Heart right ventricle (tissue), 16 donors: ENCODE measurements at places on chromosomes 6 and 20.

DNA sequence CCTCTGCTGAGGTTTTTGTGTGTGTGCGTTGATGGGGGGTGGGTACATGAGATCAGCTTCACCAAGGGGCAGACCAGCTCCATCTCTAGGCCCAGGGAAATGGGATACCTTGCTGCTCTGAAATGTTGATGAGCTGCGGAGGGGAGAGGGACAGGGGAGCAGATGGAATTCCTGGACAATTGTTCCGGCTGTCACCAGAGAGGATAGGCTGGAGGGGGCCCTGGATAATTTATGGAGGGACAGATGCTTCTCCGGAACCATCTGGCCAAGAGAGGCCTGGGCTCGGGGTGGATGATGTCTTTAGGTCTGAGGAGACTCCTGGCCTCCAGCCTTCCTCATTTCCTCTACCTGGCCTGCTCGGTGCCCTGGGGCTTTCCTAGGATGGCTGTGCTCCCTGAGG is 1.9 kb upstream of the TJAP1 start:
- no peak for DNase-seq

GRCh38 chr6:167129562-167129961 is 6.7 kb downstream of the CCR6 start:
- DNase-seq, result no peak

- no peak for DNase-seq
Measured at GRCh38 chr20:50281831-50282591, 91.4 kb downstream of the CEBPB start.

DNA sequence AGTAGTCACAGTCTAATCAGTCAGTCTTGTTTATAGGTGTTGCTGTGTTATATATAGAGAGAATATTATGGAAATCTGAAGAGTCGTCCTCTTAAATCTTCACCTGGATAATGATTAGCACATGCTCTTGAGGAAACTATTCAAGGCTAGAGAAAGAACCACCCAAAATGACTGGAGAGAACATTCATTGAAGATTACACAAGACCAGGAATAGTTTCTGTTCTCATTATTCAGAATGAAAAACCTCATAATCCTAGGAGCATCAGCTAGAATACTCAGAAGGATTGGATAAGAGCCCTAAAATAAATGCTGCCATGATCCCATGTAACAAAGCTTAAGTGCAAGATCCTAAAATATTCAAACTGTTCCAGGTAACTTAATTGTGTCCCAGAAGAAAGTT is 278.2 kb upstream of the PREP start:
- no peak for DNase-seq

DNA sequence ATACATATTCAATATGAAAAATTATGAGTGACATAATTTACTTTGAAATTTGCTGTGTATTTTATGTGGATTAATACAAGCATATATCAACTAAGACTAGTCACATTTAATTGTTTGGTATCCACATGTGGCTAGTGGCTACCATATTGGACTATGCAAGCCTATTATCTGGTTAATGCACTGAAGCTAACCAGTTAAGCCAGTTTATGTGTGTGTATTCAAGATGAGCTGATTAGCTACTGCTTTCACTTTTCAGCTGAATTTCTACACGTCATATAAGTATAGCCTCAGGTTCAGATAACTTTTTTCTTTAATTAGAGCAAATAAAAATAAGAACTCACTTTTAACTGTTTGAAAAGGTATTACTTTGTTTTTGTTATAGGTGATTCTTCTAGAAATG is 903.7 kb downstream of the TFAP2A start:
- DNase-seq, result no peak

GRCh38 chr20:16107172-16107870 is 465.9 kb downstream of the KIF16B start:
- no peak for DNase-seq

DNA sequence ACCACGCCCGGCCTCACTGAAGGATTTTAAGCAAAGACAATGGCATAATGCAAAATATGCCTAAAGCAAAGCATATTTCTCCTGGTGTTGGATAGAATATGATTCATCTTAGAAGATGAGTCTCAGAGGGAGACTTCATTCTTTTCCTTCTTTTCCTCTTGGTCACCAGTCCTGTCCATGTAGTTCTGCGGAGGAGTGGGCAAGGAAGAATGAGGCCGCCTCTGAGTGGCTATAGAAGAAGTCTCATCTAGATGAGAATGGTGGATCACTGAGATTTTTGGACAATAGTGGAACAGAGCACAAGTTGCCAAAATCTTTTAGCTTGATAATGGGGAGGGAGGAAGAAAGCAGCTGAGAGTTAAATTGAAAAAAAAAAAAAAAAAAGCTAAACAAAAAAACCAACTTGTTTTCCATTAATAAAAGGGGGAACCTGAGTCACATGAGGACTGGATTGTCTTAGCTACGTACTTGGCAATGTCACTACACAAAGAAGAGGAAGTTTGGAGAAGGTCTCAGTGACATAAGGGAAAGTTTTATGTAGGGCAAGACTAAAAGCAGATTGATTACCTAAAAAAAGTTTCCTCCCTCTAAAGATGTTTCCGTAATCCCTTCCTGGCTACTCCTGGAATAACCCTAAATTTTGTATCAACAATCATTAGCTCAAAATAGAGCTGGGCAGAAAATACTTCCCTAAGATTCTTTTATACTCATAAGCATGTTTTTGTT is 6.0 kb downstream of the CD83 start:
- no peak for DNase-seq

DNA sequence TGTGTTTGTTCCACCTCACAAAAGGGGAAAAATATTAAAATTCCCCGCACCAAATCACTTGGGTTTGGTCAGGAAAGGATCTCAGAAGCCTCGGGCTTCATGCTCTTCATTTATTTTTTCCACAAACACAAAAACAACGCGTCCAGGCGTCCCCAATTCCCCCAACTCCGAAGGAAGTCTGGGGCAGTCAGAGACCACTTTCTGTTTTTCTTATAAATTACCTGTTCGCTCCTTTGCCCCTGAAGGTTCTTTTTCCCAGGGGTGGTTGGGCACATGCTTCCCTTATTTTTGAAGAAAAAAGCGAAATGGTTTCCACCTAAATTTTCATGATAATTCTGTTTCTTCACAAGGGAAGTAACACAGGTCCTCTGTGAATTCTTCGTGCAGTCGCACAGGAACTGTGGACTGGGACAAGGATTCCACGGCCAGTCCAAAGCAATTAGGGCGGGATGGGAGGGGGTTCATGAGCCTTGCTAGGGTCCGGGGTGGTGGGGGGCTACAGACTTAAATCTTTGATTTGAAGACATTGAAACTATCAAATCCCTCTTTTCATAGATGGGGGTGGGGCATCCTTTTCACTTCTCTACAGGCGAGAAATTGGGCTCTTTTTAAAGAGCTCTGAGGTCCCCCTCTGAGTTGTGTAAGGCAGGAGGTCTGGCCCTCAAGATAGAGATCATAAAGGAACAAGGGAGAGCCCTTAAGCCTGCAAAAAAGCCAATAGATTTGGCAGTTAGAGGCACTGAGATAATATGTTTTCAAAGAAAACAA is 30.5 kb upstream of the HFE start:
- no peak for DNase-seq

GRCh38 chr20:63249891-63250290 is 4.4 kb downstream of the NKAIN4 start:
- no peak for DNase-seq
